ENCODE measurements at places on chromosomes 2 and 18.
A peak's percentile ranks its signal among the peaks of the same experiment; 100 is the strongest.

GRCh38 chr2:86062043-86062442 is 43.6 kb downstream of the POLR1A start:
- no peak for DNase-seq

DNA sequence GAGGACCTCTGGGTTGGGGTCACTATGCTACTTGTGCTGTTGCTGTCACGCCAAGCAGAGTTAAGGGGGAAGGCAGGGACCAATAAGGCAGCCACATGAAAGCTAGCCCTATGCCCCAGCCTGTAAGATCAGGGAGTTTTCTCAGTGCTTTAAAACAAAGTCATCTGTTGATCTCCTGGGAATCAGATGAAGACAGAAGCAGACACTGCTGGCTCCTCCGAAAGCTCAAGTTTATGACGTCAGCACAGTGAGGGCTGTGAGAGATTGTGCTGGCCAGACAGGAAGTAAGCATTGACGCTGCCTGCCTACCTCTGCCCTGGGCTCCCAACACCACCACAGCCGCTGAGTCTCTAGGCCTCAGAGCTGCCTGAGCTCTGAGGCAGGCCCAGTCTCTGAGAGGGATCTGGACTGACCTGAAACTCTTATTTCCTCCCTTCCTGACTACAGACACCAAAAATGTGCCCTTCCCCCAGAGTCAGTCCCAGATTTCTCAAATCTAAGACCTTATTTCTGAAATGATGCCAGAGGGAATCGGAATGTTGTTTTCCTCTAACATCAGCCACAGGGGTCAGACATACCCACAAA is 118.1 kb upstream of the EPAS1 start:
- peak; percentile 98 for DNase-seq

DNA sequence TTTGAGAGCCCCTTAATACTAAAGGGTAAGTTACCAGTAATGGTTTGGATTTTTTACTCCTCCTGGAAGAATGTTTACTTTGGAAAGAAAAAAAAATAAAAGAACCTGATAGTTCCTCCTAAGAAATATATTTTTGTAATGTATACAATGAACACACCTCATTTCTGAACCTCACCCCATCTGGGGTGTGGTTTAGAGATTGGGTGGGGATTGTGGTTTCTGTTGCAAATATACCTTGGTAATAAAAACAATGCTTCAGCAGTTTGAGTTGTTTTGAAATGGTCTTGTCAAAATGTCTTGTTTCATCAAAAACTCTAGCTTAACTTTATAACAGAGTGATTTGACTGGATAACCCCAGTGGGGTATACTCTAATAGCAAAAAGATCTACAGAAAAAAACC is 448.9 kb upstream of the MEIS1 start:
- DNase-seq: no peak

DNA sequence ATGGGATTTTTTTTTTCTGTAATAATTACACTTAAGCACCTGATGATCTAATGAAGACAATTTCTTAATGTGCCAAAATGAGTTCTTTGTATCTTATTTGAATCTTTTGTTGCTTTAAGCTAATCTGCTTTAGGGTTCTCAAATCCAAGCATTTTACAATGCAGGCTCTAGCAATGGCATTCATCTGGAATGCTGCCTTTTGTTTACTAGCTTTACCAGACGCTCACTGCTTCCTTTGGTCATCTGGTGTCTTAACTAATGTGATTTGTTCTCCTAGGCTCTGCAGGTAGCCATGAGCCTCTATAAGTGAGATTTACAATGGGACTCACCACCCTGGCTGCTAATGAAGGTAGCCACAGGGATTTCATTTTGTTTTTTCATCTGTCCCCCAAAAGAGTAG is 100.3 kb downstream of the GREB1L start:
- no peak for DNase-seq

DNA sequence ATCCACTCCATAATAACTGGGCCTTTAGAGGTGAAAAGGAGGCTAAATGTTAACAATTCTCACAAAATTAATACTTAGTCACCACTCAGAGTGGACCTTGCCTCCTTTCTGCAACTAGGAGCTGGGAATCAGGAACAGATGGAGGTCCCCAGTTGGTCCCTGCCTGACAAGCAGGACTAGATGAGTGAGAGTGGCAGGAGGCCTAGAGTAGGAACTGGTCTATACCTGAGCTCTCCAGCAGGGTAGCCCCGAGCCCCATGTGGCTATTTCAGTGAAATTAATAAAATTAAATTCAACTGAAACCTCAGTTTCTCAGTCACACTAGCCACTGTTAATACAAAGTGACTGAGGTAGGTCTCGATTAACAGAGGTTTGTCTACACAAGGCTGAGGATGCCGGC is 150.5 kb downstream of the MYO5B start:
- no peak for DNase-seq

DNA sequence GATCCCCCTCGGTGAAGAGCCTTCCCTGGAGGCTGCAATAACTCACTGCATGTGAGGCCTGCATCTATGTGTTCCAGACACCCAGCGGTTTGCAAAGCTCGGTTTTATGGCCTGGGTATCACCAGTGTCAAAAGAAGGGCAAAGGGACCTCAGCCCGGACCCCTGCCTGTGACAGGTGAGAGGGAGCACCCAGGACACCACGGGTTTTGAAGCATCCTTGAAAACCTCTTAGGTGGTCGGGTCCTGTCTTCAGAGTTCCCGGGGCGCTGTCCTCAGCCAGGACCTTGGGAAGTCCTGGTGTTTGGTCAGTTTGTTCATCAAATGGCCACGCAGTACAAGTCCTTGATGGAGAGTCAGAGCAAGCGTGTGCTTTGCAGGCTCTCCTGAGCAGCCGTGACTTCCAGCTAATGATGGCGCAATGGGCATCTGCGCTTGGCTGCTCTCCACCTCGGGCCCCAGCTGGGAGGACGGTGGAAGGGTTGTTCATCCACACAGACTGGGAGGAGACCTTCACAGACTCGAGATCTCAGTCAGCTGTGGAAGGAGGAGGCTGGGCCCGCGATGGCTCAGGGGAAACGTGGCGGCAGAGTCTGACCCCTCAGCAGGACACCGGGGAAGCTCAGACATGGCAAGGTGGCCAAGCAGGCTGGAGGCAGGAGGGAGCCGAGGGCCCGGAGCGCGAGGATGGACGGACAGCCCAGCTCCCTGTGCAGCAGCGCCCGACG is 113.1 kb upstream of the GPC1 start:
- DNase-seq: no peak

DNA sequence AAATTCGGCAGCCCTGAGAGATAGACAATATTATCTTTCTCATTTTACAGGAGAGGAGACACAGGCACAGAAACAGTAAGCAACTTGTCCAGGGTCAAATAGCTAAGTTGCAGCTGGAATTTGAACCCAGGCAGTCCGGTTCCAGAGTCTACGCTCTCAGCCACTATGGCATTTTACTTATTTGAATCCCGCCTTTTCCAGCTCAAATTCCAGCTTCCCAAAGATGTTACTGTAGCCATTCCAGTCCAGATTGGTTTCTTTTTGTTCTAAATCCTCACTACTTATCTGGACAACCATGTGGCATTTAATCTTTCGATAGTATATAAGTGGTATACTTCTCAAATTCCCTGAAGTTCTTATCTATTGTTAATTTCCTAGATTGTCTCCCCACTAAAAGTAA is 125.7 kb downstream of the NBAS start:
- no peak for DNase-seq

DNA sequence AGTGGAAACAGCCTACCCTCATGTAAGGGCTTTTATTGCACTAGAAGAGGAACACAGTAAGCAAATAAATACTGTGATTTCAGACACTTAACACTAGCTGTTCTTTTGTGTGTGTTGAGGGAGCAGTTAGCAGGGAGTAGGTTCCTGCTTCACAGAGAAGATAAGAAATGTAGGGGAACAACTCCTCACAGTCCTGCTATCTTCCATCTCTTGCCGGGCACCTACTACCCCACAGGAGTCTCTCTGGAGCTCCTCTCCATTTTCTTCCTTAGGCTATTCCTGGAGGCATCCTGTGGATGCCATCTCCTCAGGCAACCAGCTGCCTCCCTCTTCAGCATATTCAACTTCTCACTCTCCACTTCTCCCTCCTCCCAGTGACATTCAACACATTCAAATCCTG is 145.0 kb downstream of the SRBD1 start:
- DNase-seq: no peak

DNA sequence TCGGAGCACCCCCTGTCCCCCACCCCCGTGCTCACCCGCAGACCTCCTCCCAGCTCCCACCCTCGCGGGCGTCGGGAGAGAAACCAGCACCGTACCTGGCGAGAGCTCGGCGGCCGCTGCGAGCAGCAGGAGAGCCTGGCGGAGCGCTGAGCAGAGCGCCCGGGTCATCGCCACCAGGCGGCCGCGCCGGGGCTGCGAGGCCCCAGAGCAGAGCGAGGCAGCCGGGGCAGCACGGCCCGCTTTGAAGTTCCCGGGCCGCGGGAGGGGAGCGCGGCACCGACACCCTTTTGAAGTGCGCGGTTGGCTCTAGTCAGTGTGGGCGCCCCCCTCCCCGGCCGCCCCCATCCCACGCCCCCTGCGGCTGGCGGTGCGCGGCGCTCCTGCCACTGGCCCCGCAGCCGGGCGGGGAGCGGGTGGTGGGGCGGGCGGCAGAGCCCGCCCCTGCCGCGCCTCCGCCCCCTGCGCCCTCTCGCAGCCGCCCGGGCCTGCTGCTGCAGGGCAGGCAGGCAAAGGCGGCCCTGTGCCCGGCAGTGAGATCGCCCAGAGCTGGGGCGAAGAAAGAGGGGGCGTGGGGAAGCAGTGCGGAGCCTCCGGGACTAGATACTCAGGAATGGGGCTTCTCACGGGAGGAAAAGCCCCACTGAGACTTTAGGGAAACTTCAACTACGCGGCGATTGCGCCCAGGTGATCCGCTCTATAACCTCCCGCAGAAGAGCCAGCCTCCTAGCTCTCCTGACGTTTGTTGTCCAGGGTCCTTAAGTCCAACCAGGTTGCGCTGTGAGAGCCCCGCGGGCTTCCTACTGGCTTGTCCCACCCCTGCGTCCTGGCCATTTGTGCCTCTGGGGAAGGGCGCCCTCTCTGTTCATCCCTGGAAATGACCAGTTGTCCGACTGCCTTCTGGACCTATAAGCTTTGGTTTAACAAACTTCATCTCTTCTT is at the start of gene ACVR1C:
TSS of gene ACVR1C (minus strand) at position 388 of the 939 bp plus-strand sequence. CDS start at position 168, 220 bp downstream.
- peak; percentile 86 for DNase-seq

DNA sequence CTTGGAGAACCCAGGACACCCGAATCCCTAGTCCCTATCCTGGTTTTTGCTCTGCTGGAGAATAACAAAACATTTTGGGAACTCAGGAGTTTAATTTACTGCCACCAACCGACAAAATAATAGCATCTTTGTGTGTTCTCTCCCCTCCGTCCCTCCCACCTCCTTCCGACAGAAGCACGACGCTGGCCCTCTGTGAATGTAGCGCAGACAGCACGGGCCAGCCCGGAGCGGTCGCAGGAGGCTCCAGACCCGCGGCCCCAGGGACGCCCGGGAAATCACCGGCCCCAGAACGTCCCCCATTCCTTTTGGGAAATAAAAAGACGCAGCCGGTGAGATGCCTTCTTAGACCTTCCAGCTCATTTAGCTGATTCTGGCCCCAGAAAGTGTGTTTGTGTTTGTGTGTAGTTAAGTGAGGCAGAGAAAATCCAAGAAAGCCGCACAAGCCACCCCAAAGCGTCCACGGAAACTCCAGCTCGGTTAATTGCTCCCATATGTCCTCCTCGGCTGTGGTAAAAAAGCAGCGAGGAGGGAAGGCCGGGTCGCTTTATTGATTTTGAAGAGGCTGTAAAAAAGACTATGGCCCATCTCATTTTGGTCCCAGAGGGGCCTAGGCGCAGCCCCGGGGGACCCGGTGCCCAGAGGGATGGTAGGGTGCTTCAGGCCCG is 577 bp upstream of the TANC1 start:
- peak; percentile 71 for DNase-seq

DNA sequence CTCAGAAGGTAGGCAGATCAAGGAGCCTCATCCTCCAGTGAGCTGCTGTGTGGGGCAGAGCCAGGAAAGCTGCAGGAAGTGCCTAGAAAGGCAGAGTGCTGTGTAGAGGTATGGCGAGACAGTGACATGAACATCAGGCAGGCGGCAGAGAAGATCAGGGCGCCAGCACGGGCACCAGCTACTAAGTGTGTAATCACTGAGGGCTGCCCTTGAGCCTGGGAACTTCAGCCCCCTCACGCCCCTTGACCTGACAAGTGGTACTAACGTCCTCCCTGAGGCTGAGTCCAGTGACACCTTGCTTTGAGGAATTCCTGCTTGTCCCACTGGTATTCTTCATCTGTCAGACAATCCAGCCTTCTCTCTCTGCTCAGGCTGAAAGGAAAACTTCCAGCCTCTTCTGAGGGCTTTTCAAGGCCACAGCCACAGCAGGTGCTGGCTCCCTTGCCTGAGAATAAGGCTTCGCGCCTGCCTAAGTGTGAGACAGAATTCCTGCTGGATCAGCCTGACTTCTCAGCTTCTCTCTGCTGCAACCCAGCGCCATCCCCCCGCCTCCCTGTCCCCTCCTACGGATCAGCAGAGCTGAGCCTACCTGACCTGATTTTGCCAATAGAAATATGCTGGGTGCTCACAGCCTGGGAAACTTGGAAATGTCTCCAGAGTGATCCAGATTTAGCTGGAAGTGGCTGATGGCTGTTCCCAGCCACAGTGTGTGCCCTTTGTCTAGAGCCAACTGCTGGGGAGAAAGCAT is 148.0 kb downstream of the SMAD7 start:
- no peak for DNase-seq

- DNase-seq: no peak
Observed at GRCh38 chr2:81389203-81389602, 1084.7 kb upstream of the LRRTM1 start.

All from cardiac muscle cell (in vitro differentiated cells and primary cell).